ENCODE measurements at places on chromosomes 6 and 20. TPM values are rescaled to one million over a fixed set of nuclear protein-coding genes. Genes with fewer than 3 reads are reported as not detected.

The NKX2-4 gene
- total RNA-seq: not detected

The ME1 gene
- not detected for total RNA-seq

The CARMIL1 gene
- total RNA-seq: 4.7 TPM

The TTLL9 gene
- not detected for total RNA-seq

The SUMO4 gene
- total RNA-seq: 8.7 TPM

The CTCFL gene
- total RNA-seq: not detected

The FLRT3 gene
- not detected for total RNA-seq

The TMEM14B gene
- 44.1 TPM for total RNA-seq

The TSHZ2 gene
- 26.1 TPM for total RNA-seq
